ENCODE measurements at places on chromosomes 13 and 19. TPM values are rescaled to one million over a fixed set of nuclear protein-coding genes. Genes with fewer than 3 reads are reported as not detected.
A peak's percentile ranks its signal among the peaks of the same experiment; 100 is the strongest.

- no peak for DNase-seq
Measured at GRCh38 chr19:8158411-8159074, 9.2 kb upstream of the FBN3 start.

- no peak for DNase-seq
Measured at GRCh38 chr13:110136660-110137585, 170.0 kb downstream of the COL4A1 start.

DNA sequence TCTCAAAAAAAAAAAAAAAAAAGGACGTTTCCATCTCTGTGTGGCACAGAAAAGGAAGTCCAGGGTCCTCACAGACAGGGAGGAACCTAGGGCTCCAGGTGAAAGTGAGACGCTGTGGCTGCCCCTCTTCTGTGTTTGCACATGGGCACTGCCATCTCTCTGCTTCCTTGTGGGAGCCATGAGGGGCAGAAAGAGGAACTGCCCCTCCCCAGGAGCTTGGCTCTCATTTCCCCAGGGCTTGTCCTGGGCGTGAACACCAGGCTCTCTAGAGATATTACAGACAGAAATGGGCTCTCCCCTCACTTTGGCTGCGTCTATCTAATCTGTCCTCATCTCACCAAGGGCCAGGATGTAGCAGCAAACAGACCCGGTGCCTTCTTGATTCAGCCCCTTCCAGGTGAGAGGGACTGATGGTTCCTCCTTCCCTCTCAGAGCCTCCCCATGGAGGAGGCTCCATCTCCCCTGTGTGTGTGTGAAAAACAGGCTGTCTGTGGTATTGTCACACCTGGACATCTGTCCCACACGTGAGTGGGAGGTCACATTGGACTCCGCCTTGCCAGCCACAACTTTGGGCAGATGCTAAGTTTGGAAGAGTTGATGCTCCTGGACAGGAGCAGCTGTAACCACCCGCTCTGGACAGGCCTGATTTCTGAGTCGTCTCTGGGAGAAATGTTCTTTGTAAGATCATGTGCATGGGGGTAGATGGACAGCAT, 840 bp upstream of the LILRA4 start:
- DNase-seq: no peak

DNA sequence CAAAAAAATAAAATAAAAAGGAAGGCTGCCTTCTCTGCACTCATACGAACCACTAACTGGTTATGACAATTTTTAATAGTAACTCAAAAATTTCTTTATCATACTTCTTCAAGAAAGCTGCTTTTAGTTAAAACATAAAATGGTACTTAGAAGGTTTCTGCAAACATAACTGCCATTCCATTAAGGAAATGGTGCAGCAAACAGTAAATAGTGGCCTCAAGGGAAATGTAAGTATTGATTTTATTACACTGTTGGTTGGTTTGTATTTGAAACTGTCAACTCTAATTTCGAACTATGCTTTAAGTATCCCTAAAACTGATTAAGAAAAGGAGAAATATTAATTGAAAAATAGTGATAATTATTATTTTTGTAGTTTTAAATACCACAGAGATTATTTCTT, 278.0 kb downstream of the DACH1 start:
- DNase-seq: no peak

- no peak for DNase-seq
Measured at GRCh38 chr19:33134571-33135041, 2.7 kb downstream of the WDR88 start.

GRCh38 chr13:31092646-31093045, 69.1 kb downstream of the HSPH1 start:
- DNase-seq: no peak

DNA sequence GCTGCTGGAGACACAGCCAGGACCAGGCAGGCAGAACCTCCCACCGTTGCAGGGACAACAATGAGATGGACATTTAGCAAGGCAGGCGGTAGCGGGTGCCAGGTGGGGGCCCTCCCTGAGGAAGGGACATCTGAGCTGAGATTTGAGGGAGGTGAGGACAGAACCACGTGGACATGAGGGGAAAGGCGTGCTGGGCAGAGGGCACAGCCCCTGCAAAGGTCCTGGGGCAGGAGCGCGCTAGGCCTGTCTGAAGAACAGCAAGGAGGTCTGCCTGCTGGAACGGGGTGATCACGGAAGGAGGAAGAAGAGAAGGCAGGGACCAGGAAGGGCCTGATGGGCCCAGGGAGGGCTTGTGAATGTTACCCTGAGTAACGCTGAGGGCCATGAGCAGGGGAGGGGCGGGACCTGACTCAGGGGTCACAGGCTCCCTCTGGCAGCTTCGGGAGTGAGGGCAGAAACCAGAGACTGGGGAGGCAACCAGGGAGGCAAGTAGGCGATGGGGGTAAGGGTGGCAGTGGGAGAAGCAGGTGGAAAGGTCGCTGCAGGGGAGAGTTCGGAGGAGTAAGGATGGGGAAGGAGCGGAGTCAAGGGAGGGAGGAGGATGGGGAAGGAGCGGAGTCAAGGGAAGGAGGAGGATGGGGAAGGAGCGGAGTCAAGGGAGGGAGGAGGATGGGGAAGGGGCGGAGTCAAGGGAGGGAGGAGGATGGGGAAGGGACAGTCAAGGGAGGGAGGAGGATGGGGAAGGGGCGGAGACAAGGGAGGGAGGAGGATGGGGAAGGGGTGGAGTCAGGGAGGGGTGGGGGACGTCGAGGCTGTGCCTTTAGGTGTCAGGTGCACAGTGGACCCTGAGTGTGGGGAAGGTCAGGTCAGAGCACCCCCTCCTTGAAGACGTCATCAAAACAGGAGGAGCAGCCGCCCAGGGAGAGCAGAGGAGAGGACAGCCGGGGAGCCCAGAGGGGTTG, 15.7 kb upstream of the B3GNT3 start:
- DNase-seq: peak; percentile 27

DNA sequence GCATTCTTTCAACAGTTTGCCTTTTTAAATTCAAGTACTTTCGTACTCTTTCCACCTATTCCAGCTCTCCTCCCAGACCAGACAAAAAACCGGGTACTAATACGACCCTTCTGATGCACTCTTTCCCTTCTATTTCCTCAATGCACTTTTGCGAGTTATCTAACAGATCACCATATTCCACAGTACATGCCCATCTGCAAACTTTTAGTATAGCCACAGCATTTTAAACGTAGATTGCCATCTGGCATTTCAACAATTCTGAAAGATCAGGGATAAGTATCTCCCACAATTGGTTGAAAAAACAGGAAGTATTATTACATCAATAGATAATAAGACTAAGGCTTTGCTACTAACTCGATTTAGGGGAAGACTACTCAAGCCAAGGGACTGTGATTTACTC, 31.5 kb downstream of the RBM26 start:
- DNase-seq: no peak

GRCh38 chr13:24165746-24166145, 5.2 kb downstream of the SPATA13 start:
- DNase-seq: no peak

DNA sequence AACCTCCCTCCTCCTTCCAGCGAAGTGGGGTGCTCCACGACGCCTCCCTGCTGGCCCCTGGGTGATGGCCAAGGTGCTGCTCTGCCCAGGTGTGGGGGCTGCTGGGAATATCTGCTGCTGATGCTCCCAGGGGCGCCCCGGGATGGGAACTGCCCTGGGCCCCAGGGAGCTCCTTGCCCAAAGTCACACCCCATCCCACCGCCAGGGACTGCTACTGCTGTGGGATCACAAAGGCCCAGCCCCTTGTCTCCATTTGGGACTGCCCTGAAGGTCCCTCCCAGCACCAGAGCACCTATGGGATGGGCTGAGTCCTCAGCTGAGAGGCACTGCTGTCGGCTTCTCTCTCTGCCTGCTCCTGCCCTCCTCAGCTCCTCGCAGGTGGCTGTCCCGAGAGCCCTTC, 19.0 kb downstream of the CHST8 start:
- DNase-seq: no peak

DNA sequence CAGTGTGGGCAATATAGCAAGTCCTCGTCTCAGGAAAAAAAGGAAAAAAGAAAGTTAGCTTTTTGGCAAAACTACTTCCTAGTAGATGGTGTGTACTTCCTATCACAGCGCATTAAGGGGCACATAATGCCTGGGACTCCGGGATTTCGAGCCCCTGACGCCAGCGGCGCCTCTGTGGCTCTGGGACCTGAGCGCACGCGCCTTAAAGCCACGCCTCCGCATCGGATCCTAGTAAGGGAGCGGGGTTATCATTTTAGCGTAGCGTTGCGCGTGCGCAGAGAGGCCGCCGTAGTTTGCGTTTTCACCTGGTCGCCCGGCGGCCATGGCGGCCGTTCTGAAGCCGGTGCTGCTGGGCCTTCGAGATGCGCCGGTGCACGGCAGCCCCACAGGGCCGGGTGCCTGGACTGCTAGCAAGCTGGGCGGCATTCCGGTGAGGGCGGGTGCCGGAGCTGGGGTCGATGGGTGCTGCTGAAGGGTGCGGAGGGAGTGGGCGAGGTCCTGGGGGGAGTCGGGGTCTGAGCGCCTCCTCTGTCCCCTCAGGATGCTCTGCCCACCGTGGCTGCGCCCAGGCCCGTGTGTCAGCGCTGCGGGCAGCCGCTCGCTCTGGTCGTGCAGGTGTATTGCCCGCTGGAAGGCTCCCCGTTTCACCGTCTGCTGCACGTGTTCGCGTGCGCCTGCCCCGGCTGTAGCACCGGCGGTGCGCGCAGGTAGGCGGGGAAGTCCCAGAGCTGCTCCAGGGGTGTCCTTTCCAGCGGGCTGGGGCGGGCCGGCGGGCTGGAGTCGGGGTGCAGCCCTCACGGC, at the start of gene PDCD2L:
PDCD2L (plus strand) TSS at position 291 of the 801 bp plus-strand sequence; CDS start at position 323, 32 bp downstream.
- DNase-seq: peak; percentile 92

DNA sequence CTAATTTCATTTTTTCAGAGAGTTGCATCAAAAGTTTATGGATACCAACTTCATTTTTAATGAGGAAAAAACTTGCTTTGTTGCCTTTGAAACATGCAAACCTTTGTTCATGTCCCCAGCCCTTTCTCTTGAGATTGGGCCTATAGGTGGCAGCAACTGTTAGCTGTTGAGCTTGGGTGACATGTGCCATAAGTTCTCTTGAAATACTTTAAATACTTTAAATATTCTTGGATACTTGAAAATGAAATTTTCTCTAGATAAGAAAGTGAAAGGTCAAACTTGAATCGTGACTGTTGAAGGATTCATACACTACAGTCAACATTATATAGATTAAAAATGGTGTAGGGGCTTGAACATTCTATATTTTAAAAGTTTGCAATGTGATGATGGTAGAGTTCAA, 294.9 kb downstream of the NDFIP2 start:
- DNase-seq: no peak

GRCh38 chr13:113404723-113405471, 41.0 kb upstream of the GRTP1 start:
- peak; percentile 84 for DNase-seq

GRCh38 chr13:46683676-46684260, 113.2 kb downstream of the ESD start:
- no peak for DNase-seq

DNA sequence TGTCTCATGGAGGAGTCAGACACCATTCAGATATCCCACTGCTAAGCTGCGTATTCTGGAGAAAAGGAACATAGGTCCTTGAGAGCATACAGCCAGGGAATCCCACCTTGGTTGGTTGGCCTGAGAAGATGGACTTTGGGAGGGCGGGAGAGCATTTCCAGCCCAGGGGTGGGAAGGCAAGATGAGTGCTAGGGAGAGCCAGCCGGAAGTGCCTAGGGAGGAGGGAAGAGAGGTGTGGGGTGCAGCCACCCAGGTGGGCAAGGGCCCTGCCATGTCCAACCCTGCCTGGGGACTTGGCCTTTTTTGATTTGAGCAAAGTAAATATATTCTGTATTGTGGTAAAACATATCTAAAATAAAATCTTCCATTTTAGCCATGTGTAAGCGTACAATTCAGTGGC, 19.7 kb downstream of the SIAH3 start:
- no peak for DNase-seq

- DNase-seq: no peak
Measured at GRCh38 chr19:13864667-13865570, 12.0 kb upstream of the NANOS3 start.

- DNase-seq: no peak
Measured at GRCh38 chr13:99421758-99422585, 79.3 kb upstream of the TM9SF2 start.

DNA sequence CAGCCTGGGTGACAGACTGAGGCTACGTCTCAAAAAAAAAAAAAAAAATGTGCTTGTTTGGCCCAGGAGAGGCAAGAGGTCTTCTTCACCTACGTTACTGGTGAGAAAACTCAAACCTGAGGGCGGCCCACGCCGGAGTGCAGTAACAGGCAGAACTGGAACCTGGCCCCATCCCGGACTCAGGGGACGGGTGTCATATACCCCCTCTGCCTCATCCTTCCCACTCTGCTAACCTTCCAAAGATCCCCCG, 414 bp upstream of the ADAT3 start:
- DNase-seq: no peak

- DNase-seq: no peak
Measured at GRCh38 chr13:20810808-20811207, 37.0 kb upstream of the EEF1AKMT1 start.

- no peak for DNase-seq
Measured at GRCh38 chr19:49453757-49454240, 774 bp downstream of the ALDH16A1 start.

DNA sequence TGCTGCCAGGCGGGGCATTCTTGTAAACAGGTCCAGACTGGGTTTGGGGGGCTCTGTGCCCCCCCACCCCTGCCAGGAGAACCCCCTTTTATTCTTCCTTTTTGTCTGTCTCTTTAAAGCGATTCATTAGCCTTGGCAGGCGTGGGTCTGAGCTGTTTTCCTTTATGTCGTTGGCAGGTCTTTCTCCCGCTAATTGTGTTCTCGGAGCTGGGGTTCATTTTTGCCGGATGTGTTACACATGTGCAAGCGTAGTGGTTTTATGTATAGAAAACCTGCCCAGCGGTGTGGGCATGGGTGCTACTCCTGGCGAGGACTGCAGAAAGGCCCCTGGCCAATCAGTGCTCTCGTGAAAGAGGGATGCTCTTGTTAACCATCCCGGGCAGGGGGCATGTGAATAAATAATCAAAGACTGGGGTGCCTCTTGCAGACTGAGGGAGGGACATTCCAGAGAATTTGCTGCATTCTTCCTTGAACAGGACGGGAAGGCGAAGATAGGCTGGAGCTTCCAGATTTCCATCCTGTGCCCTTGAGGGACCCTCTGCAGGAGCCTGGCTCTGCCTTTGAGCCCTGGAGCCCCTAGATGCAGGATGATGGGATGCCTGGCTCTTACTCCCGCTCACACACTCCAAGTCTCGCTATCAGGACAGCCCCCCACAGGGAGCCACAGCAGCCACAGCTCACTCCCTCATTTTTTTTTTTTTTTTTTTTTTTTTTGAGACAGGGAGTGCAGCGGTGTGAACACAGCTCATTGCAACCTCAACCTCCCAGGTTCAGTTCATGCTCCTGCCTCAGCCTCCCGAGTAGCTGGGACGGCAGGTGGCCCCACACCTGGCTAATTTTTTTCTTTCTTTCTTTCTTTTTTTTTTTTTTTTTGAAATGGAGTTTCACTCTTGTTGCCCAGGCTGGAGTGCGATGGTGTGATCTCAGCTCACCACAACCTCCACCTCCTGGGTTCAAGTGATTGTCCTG, 14.1 kb downstream of the CARM1 start:
- no peak for DNase-seq

The COG3 gene
- total RNA-seq: 18.0 TPM

The IZUMO2 gene
- not detected for total RNA-seq

The OR10H1 gene
- not detected for total RNA-seq

The GPR183 gene
- total RNA-seq: 0.49 TPM

The ZNF492 gene
- not detected for total RNA-seq

The SH2D3A gene
- total RNA-seq: not detected

The MUC16 gene
- not detected for total RNA-seq

The HIF3A gene
- total RNA-seq: 29.2 TPM

The TRPM4 gene
- 11.2 TPM for total RNA-seq

The ZNF528 gene
- 2.9 TPM for total RNA-seq

The LHB gene
- total RNA-seq: not detected

Data from gastrocnemius medialis (tissue), 4 donors.